ENCODE measurements at places on chromosomes 13 and 19.

- no peak for DNase-seq
- peaks cover 3% of the 10 kb centered on the region for H3K27me3 ChIP-seq
- H3K4me3 ChIP-seq: no peak overlapping the region
- no peak overlapping the region for H3K27ac ChIP-seq
- no peaks in the 10 kb centered on the region for H3K36me3 ChIP-seq
Observed at GRCh38 chr13:101155920-101156319, 260.4 kb downstream of the NALCN start.

GRCh38 chr19:40806423-40807146 lies 7.6 kb downstream of the EGLN2 start:
- peaks cover 62% of the 10 kb centered on the region for H3K36me3 ChIP-seq
- peak overlapping the region; percentile 75 for H3K4me3 ChIP-seq
- peak; percentile 77 for DNase-seq
- H3K4me1 ChIP-seq: peaks cover 68% of the 10 kb centered on the region

GRCh38 chr13:24022568-24022967 lies 125.3 kb upstream of the C1QTNF9B start:
- peaks cover 8% of the 10 kb centered on the region for H3K27me3 ChIP-seq
- H3K4me3 ChIP-seq: no peak overlapping the region
- no peaks in the 10 kb centered on the region for H3K36me3 ChIP-seq
- peaks cover 4% of the 10 kb centered on the region for H3K4me1 ChIP-seq

DNA sequence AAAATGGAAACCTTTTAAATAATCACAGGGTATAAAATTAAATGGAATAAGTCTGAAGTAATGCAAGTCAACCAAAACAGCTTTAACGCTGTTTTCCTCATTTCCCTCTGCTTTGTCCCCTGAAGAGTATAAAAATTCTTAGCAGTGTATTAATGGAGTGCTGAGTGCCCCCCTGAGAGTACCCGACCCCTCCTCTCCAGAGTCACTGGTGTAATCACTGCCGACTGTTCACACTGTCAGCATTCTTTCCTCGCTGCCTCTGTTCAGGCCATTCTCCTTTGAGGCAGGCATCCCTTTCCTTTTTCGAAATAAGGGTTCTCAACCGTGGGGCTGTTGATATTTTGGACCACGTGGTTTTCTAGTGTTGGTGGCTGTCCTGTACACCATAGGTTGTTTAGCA lies 146.9 kb upstream of the SLC10A2 start:
- H3K36me3 ChIP-seq: no peaks in the 10 kb centered on the region
- no peak for DNase-seq
- H3K4me1 ChIP-seq: no peaks in the 10 kb centered on the region
- H3K27me3 ChIP-seq: no peaks in the 10 kb centered on the region
- H3K4me3 ChIP-seq: no peak overlapping the region
- no peak overlapping the region for H3K27ac ChIP-seq

- H3K4me1 ChIP-seq: no peaks in the 10 kb centered on the region
- no peak for DNase-seq
- H3K27ac ChIP-seq: no peak overlapping the region
- H3K4me3 ChIP-seq: no peak overlapping the region
- H3K27me3 ChIP-seq: no peaks in the 10 kb centered on the region
Observed at GRCh38 chr13:90315061-90315460, 1032.4 kb upstream of the MIR17HG start.

DNA sequence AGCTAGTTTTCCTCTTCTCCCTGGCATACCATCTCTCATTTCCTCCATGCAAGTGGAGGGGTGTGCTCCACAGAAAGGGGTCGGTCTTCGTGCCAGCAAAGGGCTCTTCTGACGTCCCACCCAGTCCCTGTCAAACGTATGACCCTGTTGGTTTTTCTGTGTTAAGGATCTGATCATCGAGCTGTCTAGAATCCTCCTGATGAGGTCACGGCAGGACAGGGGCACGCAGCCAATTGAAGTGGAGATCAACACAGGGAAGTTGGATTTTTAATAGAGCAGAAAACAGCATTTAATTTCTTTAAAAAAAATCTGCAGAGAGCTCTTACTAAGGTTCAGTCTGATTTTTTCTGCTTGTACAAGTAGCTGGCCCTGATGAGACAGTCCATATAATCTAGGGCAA lies 339.4 kb downstream of the TEX29 start:
- H3K4me1 ChIP-seq: no peaks in the 10 kb centered on the region

DNA sequence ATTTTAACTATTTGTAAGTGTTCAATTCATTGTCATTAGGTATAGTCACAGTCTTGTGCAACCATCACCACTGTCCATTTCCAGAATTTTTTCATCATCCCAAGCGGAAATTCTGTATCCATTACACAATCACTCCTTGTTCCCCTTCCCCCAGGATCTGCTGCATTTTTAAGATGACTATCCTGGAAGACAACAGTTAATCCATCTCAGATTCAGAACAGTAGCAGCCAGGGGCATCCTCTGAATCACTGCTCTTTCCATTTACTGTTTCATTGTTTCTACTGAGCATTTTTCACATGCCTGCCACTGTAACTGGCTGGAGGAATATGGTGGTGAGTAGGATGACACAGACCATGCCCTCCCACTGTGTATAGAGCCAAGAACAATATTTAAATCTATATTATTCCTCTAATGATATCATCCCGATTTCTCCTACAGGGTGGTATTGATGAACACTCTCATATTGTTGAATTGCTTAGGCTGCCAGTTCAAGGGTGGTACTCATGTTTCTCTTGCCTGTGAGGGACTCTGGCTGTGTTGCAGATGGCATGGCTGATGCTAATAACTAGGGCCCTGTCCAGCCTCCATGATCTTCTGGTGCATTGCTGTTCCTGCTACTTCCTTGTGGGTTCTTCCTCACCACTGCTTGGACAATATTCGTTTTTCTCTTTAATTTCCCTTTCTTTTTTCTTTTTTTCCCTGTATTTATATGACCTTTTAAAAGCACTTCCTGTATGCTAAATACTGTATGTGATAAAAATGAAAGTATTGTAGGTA lies 59.0 kb downstream of the WDFY2 start:
- no peak overlapping the region for H3K4me3 ChIP-seq
- peak overlapping the region; percentile 5 for H3K27ac ChIP-seq
- DNase-seq: no peak
- peaks cover 3% of the 10 kb centered on the region for H3K36me3 ChIP-seq
- H3K27me3 ChIP-seq: no peaks in the 10 kb centered on the region
- peaks cover 28% of the 10 kb centered on the region for H3K4me1 ChIP-seq

- no peaks in the 10 kb centered on the region for H3K4me1 ChIP-seq
- no peak overlapping the region for H3K27ac ChIP-seq
- H3K36me3 ChIP-seq: peaks cover 45% of the 10 kb centered on the region
Observed at GRCh38 chr19:33114312-33114711, 17.6 kb upstream of the WDR88 start.

GRCh38 chr19:30088567-30088966 lies 146.5 kb downstream of the URI1 start:
- H3K27me3 ChIP-seq: no peaks in the 10 kb centered on the region
- DNase-seq: no peak
- no peak overlapping the region for H3K27ac ChIP-seq
- H3K36me3 ChIP-seq: no peaks in the 10 kb centered on the region

DNA sequence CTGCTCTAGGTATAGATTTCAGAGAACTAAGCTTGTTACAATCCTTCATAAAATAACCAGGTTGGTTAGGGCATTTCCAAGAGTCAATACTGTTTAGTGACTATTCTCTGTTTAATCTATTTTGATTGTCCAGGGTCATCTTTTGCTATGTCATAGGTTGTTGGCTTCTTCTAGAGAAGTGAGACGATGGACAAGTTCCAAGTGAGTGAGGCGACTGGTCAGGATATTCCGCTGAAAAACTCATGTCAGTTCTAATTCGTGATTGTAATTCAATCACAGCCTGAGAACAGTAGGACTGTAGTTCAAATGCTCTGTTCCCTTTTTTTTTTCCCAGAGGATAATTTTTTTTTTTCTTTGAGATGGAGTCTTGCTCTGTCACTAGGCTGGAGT lies 15.8 kb upstream of the ALOX5AP start:
- no peak overlapping the region for H3K27ac ChIP-seq
- H3K27me3 ChIP-seq: peaks cover 5% of the 10 kb centered on the region
- no peak for DNase-seq
- no peaks in the 10 kb centered on the region for H3K36me3 ChIP-seq
- no peak overlapping the region for H3K4me3 ChIP-seq

- no peak overlapping the region for H3K4me3 ChIP-seq
- H3K27me3 ChIP-seq: no peaks in the 10 kb centered on the region
- H3K4me1 ChIP-seq: peaks cover 9% of the 10 kb centered on the region
- no peak overlapping the region for H3K27ac ChIP-seq
- no peak for DNase-seq
Observed at GRCh38 chr13:41641961-41642360, 184.6 kb downstream of the RGCC start.

DNA sequence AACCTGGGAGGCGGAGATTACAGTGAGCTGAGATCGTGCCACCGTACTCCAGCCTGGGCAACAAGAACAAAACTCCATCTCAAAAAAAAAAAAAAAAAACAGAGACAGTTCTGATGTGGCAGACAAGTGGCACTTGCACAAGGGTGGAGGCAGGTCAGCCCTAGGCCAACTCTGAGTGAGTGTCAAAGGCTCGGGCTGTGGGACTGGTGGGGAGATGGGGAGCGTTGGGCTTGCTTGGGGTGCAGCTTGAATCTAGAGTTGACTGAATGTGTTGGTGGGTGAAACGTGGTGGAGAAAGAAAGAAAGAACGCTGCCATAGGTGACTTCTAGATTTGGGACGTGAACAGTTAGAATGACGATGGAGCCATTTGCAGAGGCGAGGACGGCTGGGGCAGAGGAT lies 121.3 kb upstream of the SPACA7 start:
- no peak for DNase-seq
- no peak overlapping the region for H3K27ac ChIP-seq
- H3K27me3 ChIP-seq: no peaks in the 10 kb centered on the region
- no peaks in the 10 kb centered on the region for H3K4me1 ChIP-seq

DNA sequence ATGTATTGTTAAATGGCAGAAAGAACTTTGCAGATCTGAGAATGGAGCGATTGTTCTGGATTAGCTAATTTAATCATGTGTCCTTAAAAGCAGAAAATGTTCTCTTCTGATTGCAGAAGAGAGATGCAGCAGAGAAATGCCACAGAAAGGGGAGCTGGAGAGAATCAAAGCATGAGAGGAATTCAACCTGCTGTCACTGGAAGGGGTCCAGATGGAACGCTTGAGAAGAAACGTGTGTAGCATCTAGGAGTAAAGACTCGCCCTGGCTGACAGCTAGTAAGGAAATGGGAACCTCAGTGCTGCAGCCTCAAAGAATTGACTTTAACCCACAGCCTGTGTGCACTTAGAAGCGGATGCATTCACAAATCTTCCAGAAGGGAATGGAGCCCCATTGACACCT lies 502.8 kb downstream of the KLF12 start:
- peaks cover 5% of the 10 kb centered on the region for H3K4me1 ChIP-seq
- no peak overlapping the region for H3K4me3 ChIP-seq
- DNase-seq: no peak
- peaks cover 33% of the 10 kb centered on the region for H3K27me3 ChIP-seq
- peaks cover 3% of the 10 kb centered on the region for H3K36me3 ChIP-seq

DNA sequence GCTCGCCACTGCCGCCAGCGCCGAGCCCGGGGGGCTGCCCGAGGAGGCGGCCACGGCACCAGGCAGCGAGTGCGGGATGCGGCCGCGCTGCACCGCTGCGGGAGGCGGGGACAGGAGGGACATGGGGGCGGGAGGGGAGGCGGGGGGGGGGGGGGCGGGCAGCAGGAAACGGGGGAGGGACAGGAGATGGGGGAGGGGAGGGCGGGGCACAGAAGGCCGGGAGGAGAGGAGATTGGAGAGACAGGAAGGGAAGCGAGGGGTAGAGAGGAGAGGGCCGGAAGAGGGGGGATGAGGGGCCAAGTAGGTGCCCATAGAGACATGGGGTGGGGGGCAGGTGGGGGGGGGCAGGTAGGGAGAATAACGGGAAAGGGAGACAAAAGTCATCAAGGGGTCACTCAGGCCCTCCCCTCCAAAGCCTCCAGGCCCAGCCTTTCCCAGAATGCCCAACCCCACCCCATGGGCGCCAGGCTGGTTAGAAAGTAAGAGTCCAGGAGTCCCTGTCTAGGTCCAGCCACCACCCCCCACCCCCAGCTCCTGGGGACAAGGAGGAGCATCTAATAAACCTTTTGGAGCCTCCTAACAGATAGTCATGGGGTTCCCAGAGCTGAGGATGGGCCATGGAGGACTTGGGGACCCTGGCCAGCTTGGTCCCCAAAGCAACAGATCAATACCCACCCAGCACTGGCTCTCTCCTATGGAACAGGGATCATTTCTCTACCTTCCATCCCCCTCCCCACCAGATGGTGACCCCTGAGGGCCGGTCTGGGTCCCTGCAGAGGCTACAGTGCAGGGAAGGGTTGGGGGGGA lies 9.5 kb downstream of the NR2F6 start:
- peak overlapping the region; percentile 59 for H3K4me3 ChIP-seq
- peaks cover 6% of the 10 kb centered on the region for H3K36me3 ChIP-seq

- DNase-seq: no peak
- peaks cover 35% of the 10 kb centered on the region for H3K36me3 ChIP-seq
- no peaks in the 10 kb centered on the region for H3K27me3 ChIP-seq
Observed at GRCh38 chr19:41265395-41266153, 1.4 kb downstream of the HNRNPUL1 start.
